ENCODE measurements at places on chromosomes 7 and 10. TPM values are rescaled to one million over a fixed set of nuclear protein-coding genes. Genes with fewer than 3 reads are reported as not detected.

The TMEM213 gene
- total RNA-seq = not detected

The FXYD4 gene
- total RNA-seq = not detected

The KCP gene
- 5.6 TPM for total RNA-seq

The NHLRC2 gene
- total RNA-seq = 30.5 TPM

The EGR2 gene
- total RNA-seq = 28.2 TPM

The SEMA3D gene
- total RNA-seq = not detected

The NKX2-3 gene
- not detected for total RNA-seq
